NCI-H1092 (cell line): ENCODE measurements at places on chromosomes 12 and 14.

DNA sequence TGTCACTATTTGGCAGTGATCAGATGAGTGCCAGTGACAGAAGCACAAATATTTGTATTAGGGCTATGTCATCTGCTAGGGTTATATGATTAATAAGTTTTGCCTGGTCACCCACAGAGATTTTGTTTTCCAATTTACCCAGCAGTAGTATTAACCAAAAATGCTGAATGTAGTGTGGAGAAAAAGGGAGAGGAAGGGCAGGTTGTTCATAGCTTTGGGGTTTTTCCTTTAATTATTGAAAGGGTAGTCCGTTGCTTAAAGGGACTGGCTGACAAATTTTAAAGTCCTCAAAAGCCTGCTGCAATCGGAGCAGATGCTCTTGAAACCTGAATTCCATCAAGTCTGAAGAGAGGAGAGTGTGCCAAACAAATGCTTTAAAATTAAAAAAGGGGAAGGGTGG is 237.9 kb upstream of the CCDC196 start:
- no peak for DNase-seq

DNA sequence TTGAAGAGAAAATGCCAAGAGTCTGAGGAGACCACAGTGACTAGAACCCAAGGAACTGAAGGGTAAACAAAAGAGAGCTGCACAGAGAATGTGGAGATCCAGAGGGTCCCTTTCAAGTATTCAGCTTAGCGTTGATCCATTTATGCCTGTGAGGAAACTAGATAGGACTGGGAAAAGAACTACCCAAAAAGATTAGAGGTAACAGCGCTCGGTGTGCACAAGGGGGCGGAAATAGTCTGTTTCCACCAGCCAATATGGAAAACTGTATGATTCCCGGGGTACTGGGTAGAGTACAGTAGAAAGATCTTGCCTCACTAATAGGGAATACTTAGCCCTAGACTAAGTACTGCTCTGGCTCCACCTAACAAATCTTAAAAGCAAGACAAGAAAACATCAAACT is 135.5 kb downstream of the DPF3 start:
- DNase-seq = no peak

- DNase-seq = no peak
Observed at GRCh38 chr14:89451229-89451628, 34.2 kb upstream of the FOXN3 start.

- no peak for DNase-seq
Observed at GRCh38 chr14:21101802-21102413, 1.0 kb downstream of the TMEM253 start.

- no peak for DNase-seq
Observed at GRCh38 chr12:42090899-42091298, 53.8 kb downstream of the GXYLT1 start.

DNA sequence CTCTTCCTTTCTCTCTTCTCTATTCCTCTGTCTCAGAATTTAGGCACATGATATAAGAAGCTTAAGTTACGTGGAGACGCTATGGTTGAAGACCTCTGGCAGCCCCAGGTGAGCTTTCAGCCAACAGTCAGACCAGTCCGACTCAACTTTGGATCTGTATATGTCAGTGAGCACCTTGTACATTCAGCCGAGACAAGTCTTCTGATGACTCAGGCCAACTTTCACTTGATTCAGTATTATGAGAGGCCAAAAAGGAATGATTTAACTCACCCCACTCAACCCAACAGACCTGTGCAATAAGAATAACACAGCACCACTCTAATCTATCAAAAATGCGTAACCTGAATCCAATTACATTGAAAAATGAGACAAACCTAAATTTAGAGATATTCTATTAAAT is 47.5 kb upstream of the FOXG1 start:
- no peak for DNase-seq

DNA sequence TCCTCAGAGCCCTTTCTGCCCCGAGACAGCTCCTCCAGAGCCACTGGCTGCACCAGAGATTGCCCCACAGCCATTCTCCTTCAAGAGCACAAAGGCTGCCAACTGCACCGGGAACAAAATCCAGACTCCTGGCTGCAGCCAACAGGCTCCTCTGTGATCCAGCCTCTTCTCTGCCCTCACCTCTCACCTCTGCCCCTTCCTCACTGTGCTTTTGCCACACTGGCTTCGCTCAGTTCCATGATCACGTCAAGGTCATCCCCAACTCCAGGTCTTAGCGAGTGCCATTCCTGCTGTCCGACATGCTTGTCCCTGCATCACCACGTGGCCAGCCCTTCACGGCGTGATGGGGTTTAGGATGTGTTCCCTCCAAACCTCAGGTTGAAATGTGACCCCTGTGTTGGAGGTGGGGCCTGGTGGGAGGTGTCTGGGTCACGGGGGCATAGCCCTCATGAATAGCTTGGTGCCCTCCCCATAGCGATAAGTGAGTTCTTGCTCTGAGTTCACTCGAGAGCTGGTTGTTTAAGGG is 149.3 kb downstream of the PIWIL1 start:
- DNase-seq = no peak

- no peak for DNase-seq
Observed at GRCh38 chr14:68726093-68726695, 66.7 kb downstream of the ZFP36L1 start.

DNA sequence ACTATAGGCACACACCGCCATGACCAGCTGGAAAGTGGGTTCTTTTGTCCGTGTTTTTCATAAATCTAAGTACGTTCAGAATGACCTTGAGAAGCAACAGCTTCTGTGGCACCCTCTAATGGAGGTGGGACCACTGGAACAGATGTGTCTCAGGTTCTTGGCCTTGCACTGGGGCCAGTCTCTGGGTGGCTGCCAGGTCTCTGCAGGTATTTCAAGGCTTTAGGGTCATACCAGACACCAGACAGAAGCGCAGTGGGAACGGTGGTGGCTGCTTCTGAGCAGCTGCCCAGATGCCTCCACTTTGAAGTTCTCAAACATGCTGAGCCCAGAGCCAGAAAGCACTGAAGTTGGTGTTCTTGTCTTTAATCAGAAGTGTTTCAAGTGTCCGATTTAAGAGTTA is 75.0 kb upstream of the RBM19 start:
- DNase-seq = no peak
